ENCODE measurements at places on chromosomes 7 and 10.
A peak's percentile ranks its signal among the peaks of the same experiment; 100 is the strongest.

- DNase-seq = no peak
Observed at GRCh38 chr10:690372-691161, 1.1 kb upstream of the DIP2C start.

DNA sequence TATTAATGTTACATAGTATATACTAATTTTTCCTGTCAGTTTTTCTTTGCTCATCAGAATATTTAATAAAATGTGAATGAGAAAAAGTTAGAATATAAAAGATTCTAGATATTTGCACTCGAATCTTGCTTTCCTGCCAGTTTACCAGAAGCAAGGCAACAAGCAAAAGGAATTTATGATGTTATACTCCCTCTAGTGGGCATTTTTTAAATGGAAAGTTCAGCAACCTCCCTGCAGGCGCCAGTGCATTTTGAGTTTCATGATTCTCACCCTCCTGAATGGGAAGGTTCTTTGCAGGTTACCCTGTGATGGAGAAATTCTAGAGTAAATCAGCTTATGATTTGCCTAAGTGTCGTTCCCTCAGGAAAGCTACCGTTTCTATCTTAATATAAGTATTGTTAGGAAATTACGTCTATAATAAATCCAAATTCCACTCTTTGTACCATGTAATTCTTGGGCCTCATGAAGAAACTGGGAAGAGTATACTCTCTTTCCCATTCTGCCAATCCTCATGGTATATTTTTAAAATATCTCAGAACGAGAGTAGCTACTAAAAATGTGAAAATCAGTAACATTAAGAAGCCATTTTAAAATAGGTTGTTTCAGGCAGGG, 350.0 kb downstream of the CRPPA start:
- DNase-seq = no peak

DNA sequence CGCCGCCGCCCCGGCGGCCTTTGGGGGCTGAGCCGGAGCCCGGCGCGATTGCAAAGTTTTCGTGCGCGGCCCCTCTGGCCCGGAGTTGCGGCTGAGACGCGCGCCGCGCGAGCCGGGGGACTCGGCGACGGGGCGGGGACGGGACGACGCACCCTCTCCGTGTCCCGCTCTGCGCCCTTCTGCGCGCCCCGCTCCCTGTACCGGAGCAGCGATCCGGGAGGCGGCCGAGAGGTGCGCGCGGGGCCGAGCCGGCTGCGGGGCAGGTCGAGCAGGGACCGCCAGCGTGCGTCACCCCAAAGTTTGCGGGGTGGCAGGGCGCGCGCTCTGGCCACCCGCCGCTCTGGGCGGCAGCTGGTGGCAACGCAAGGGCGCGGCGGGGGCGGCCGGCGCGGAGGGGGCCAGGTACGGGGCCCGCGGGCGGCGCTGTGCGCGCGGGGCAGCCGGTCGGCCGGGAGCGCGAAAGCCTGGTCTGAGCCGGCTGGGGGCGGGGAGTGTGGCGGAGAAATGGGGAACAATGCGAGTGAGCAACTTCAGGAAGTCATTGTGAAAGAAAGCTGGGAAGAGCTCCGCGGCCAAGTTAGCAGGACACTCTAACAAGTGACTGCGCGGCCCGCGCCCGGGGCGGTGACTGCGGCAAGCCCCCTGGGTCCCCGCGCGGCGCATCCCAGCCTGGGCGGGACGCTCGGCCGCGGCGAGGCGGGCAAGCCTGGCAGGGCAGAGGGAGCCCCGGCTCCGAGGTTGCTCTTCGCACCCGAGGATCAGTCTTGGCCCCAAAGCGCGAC, at the start of gene IKZF1:
TSS of gene IKZF1 (plus strand) at position 588 of the 782 bp plus-strand sequence. CDS start 14,346 bp downstream, outside the sequence.
- DNase-seq = peak; percentile 36

- no peak for DNase-seq
Observed at GRCh38 chr10:106557053-106557452, 607.5 kb downstream of the SORCS1 start.

- no peak for DNase-seq
Observed at GRCh38 chr10:30503700-30504266, 69.8 kb downstream of the MAP3K8 start.

- no peak for DNase-seq
Observed at GRCh38 chr10:50027195-50027594, 39.0 kb downstream of the AGAP6 start.

DNA sequence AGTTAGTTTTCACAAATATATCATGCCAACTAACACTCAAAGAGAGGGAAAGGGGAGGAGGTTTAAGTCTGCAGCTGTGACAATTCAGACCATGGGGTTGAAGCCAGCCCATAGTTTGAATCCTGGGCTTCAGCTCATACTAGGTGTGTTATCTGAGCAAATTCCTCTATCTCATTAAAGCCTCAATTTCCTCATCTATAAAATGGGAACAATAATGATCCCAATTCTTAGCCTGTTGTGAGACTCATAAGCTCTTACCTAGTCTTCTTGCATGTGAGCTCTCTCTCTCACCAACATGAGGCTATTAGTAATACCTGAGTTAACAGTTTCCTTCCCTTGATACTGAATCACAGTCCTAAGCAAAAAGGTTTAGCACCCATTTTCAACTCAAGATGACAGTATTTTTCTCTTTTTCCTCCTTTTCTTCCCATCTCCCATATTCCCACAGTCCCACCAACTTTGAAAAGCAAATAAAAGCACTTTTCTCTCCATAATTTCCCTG, 49.8 kb downstream of the NUDCD3 start:
- DNase-seq = no peak

DNA sequence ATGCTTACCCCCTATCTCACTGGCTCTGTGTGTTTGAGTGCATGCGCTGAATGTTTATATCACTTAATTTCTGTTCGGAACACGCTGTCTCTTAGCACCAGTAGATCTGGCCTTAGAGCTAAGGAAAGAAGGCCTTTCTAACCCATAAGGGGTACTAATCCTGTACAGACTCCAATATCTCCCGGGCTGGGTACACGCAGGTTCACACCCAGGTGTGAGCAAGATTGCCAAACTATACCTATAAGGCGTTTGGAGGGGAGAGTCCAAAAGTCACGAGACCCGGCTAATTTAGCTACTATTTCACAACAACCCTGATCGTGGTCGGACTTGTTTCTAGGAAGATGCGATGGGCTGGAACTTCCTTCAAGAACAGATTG, 727 bp upstream of the PDSS1 start:
- DNase-seq = no peak

DNA sequence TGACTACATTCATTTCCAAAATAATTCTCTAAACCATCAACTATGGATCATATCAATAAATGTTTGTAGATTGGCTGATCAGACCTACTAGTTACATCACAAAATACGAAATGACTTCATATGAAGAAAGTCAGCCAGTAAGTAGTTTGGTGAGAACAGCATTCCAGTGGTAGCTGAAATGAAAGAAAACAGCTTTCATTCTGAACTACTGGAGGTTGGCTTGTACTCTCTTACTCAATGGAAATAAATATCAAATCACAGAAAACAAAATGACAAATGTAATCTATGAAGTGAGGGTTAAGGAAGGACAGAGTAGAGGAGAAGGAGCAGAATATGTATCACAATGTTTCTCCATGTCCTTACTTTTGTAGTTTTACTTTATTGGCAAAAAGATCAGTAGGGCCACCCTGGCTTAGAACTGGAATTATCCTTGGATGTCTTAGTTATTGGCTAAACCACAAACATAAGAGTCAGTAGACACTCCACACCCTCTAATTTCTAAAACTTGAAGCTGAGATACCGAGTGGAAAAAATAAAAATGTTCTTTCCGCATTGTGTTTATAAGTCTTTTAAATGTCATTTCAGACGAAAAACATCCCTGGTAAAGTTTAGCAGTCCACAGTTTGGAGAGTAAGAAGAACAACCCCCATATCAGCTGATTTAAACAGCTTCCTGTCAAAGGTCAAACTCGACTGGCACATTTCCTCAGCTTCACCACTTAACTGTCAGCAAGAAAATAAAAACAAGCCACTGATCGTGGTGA, 74.0 kb upstream of the DGKI start:
- DNase-seq = no peak

DNA sequence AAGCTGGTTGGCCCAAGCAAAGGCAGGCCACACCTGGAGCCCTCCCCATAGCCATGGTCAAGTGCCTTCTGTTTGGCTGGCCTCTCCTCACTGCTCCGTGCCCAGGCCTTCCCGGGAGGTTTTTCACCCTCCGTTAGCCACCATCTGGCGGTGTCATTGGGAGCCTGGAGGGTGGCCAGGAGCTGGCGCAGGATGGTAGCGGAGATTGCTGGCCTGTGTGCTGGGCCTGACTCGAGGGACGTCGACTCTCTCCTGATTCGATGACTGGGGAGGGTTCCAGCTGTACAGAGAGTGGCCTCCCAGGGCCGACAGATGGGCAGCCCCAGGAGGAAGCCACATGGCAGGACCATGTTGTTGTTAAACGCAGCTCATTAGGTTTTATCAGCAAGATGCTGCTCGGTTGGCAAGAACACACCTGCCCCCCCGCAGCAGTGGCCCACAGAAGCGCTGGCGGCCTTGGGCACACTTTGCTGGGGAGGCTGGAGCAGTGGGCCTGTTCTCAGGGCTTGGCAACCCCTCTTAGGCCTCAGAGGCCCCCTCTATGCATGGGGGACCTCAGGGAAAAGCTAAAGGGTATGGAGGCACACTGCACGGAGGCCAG, 64.0 kb upstream of the CACUL1 start:
- DNase-seq = no peak

- DNase-seq = no peak
Observed at GRCh38 chr7:108911016-108911415, 341.3 kb downstream of the DNAJB9 start.

DNA sequence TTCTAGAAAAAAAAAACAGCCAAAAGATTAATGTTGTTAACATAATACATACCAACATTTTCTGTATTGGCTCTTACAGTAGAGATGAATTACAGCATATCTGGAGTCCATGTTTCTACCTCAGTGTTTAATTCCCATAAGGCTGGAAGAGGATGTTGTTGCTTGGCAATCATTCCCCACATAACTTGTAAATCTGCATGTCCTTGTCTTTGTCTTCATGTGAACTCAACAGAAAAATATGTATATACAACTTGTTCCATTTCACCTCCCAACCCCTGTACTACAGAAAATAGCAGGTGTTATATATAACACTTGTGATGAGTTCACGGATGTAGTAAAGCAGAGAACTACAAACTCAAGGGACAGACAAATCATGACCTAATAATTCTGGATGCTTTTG, 160.9 kb upstream of the SEMA3C start:
- no peak for DNase-seq

- DNase-seq = no peak
Observed at GRCh38 chr7:95101422-95101821, 194.0 kb downstream of the PPP1R9A start.

DNA sequence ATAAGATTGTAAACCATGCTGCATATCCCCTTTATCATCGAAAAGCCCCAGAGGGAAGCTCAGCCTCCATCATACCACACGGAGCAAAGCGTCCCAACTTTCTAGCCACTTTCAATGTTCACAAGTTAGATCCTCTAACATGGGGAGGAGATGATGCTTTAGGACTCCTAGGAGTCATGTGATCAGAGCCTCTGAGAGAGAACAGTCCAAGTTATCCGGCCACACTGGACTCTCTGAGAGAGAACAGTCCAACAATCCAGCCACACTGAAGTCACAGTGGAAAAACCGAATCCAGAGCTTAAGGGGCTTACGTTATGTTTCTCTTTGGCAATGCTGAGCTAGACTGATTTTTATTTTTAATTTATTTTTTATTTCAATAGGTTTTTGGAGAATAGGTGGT, 72.5 kb downstream of the MALSU1 start:
- DNase-seq = no peak

DNA sequence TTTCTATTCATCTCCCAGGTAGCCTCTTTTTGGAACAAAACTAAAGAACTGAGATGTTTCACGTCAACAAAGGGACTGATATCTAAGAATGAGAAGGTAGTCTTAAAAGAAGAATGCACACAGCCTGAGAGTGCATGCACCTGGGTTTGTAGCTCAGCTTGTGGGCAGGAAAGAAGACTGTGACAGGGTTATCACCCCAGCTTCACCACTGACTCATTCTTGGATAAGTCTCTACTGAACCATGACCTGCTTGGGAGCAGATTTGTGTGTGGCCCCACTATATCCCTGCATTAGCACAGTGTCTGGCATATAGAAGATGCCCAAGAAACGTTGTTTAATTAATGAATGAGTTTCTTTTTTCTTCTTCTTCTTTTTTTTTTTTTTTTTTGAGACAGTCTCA, 187.5 kb downstream of the GPAM start:
- no peak for DNase-seq

DNA sequence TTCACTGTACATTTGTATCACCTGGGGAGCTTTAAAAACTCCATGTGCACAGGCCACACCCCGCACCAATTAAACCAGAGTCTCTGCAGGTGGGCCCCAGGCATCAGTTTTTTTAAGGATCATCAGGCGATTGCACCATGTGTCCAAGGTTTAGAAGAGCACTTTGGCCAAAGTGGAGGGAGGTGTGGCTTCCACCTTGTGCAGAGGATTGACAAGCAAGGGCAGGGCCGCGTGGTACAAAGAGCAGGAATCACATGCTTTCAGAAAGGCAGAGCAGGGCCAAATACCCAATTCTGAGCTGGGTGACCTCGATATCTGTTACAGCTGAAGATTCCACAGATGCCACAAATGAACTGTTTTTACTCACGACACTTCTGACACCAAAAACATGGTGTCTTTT, 52.4 kb downstream of the NOC3L start:
- DNase-seq = no peak

- DNase-seq = no peak
Observed at GRCh38 chr10:80693565-80693964, 155.9 kb downstream of the SH2D4B start.

- no peak for DNase-seq
Observed at GRCh38 chr7:151719897-151720242, 157.0 kb downstream of the PRKAG2 start.

- DNase-seq = no peak
Observed at GRCh38 chr10:130018265-130018664, 54.2 kb upstream of the EBF3 start.

DNA sequence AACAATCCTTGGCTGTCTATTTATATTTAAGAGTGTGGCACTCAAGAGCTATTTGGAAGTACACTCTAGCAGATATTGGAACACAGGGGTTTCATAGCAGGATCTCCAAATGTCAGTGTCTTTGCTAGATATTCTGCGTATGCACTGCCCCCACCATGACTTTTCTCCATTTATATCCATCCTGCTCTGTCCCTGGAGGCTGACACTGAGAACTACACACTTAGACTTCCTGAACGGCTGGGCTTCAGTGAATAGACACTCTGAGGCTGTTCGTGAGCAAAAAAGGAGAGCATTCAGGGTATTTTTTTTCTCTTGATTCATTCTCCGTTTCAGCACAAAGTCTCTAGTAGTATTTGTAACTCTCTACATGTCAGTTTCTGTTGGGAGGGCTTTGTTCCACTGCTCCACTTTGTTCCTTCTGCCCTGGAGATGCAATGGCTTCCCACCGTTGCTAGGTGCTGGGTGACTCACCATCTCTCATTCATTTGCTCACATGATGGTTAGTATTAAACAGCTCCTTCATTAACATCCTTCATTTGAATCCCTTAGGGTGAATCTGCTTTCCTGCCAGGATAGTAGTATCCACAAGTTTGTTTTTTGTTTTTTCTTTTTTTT, 155.9 kb upstream of the SLC13A1 start:
- no peak for DNase-seq

DNA sequence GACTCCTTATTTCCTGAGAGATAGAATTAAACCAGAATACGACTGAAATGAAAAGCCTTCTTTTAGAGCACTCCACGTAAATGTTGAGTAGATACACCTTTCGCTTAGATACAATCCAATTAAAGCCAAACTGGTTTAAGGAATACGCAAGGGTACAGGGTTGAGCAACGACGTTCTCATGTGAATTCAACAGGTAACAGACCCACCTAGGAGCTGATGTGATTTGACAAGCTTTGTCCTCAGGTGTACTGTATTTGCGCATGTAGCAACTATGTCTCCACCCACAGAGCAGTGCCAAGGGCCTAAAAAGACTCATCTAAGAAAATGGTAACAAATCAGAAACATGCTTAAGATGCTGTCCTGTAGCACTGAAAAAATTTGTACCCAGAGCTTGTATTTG, 139.6 kb downstream of the GATA3 start:
- no peak for DNase-seq

All from T-helper 22 cell (primary cell).